ENCODE measurements at places on chromosomes 5 and 9. TPM values are rescaled to one million over a fixed set of nuclear protein-coding genes. Genes with fewer than 3 reads are reported as not detected.

The PLAC8L1 gene
- total RNA-seq = not detected

The INSL6 gene
- not detected for total RNA-seq

DNA sequence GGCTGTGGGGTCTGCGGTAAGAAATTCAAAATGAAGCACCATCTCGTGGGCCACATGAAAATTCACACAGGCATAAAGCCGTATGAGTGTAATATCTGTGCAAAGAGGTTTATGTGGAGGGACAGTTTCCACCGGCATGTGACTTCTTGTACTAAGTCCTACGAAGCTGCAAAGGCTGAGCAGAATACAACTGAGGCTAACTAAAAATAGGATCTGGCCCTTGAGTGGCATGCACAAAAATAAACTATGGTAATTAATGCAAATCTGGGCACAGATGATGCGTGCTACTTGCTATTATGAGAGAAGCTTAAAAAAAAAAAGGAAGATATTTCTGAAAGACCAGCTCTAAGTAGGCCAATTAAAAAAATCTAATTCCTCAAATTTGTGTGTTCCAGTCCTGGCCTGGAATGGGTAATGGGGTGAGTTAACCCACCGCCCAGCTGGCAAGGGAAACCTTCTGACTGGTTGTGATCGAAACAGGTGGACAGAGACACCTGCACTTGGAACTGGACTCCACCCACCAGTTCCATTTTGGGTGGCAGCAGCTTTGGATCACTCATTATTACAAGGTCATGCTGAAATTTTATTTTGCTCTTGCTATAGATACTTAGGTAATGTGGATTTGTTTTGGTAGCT is 26.6 kb upstream of the ZBTB34 start:
- DNase-seq = no peak

The FBXW11 gene
- total RNA-seq = 53.0 TPM

The CRB2 gene
- 0.25 TPM for total RNA-seq

GRCh38 chr5:126251024-126251423 is 172.2 kb upstream of the GRAMD2B start:
- no peak for DNase-seq
